ENCODE measurements at places on chromosomes 11 and 22.

DNA sequence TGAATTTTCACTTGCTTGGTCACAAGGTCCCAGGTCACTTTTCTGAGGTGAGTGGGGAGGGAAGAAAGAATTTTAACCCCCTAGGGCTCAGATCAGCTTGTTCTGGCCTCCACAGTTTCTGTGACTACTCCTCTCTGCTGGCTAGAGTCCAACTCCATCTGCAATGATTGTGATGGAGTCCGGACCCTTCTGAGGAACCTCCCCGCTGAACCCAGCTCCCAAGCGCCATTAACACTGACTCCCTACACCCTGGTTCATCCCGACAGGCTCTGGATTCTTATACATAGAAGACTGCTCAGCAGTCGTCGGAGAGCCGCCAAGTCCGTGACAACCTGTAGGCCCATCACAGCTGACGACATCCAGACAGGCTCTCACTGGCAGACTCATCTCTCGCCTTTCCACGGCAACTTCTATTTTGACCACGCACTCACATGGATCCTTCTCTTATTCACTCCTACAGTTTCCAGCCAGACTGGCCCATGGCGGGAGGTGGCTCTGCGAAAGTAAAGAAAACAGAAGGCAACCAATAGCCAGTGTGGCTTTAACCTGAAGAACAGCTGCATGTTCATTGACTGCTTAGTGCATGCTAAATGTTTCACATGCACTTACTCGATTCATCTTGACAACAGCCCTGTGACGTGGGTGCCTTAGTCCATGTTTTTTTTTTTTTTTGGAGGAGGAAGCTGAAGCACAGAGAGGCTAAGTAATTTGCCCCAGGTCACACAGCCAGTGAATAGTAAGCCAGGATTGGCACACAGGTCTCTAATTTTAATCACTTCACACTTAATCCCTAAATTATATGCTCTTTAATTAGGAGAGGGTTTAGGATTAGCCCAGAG is 68.0 kb upstream of the PRDM11 start:
- no peak for DNase-seq

DNA sequence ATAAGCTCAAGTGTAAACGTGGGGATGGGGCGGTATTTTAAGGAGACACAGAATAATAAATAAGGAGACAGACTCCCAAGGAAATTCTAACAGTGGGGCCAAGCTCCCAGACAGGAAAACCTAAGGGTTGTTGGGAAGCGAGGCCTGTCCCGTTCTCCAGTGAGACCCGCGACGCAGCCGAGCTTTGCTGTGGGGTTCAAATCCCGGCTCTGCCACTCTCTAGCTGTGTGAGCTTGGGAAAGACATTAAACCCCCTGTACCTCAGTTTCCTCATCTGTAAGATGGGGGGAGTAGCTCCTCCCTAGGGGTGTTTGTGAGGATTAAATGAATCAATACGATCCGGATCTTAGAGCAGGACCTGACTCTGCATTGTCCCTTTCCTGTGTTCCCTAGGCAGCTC is 106.8 kb downstream of the TRIM29 start:
- no peak for DNase-seq

- no peak for DNase-seq
Observed at GRCh38 chr11:11816511-11817314, 25.1 kb upstream of the USP47 start.

DNA sequence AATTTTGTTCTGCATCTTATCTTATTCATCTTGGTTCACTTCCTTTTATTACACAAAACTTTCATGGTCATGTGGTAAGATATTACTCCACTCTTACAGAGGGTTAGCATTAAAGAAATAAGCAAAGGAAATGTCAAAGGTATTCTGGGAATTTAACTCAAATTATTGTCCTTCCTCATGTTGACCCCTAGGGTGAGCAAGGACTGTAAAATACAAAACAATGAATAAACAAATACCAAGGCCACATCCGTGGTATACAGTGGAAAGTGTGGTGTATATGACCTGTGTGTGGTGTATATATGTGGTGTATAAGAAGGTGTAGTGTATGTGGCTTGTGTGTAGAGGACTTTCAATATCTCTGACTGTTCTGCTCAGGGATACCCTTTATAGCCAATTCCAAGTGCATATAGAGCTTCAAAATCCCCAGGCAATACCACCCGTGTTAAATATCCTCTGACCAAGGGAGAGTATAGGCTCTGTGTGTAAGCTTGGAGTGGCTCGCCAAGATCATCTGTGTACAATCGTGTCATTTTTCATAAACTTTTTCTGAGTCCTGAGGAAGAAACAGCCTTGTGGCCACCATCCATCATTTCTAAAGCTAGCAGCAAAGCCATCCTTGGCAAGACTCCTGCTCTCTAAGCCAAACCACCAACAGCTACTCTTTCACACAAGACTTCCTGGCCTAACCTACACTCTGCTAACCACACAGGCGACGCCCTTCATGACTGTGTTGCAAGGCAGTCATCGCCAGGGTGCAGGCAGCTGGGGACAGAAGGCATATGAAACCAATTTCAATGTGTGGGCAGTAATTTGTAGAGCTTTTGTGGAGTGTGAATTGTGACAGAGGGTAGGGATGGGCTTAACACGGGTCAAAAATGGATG is 548.0 kb downstream of the ETS1 start:
- peak; percentile 82 for DNase-seq

DNA sequence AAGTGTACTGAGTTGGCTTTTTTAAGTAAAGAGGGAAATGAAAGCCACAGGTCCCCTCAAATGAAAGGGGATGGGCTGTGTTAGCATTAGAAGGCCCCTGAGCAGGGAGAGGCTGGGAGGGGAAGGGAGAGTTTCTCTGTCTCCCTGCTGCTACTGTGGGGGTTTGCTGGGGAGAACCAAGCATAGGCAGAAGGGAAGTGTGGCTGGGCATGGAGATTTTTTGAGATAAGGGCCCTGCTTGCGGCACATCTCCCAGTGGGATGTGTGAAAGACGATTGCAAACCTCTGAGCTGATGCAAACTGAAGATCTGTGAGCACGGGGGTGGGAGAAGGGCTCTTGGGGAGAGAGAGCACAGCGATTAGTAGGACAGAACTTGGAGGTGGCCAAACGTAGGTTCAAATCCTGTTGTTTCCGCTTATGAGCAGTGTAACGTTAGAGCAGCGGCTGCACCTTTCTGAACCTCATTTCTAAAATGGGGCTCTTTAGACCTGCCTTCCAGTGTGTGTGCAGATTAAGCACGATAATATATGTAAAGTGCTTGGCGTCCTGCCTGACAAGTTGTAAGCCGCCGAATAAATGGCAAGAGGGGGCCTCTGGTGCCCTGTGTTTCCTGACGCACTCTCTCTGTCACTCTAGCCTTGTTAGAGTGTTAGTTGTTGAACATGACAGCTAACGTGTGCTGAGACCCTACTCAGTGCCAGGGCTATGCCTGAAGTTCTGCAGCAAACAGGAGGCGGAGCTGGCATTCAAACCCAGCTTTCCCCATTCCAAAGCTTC is 122.3 kb downstream of the GRIK4 start:
- DNase-seq, result no peak

DNA sequence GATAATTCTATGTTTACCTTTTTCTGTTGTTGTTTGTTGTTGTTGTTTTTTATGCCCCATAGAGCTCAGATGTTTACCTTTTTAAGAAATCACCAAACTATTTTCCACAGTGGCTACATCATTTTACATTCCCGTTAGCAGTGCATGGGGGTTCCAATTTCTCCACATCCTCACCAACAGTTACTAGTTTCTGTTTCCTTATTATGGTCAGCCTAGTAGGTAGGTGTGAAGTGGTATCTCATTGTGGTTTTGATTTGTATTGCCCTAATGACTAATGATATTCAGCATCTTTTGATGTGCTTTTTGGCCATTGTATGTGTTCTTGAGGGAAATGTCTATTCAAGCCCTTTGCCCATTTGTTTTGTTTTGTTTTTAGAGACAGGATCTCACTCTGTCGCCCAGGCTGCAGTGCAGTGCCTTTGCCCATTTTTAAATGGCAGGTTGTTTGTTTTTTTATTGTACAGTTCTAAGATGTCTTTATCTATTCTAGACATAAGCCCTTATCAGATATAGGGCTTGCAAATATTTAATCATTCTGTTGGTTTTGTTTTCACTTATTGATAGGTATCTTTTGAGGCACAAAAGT is 27.5 kb downstream of the CHEK2 start:
- DNase-seq, result no peak

DNA sequence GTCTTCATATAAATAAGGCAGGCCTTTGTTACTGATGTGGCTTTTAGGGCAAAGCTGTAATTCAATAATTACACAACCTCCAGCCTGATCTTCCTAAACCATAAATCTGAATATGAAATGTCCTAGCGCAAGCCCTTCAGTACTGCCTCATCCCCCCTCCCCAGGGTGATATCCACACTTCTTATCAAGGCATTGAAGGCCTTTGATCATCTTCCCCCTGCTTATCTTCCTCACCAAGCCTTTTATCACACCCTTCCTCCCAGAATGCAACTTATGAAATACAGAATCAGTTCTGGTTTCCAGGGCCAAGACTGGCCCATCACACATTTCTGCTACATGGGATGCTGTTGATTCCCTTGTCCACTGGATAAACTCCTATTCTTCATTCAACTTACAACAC is 12.1 kb downstream of the SPON1 start:
- no peak for DNase-seq

GRCh38 chr11:63889344-63889743 is 27.6 kb downstream of the RCOR2 start:
- DNase-seq, result no peak

- DNase-seq, result no peak
Observed at GRCh38 chr11:64765851-64766665, 6.3 kb upstream of the PYGM start.

DNA sequence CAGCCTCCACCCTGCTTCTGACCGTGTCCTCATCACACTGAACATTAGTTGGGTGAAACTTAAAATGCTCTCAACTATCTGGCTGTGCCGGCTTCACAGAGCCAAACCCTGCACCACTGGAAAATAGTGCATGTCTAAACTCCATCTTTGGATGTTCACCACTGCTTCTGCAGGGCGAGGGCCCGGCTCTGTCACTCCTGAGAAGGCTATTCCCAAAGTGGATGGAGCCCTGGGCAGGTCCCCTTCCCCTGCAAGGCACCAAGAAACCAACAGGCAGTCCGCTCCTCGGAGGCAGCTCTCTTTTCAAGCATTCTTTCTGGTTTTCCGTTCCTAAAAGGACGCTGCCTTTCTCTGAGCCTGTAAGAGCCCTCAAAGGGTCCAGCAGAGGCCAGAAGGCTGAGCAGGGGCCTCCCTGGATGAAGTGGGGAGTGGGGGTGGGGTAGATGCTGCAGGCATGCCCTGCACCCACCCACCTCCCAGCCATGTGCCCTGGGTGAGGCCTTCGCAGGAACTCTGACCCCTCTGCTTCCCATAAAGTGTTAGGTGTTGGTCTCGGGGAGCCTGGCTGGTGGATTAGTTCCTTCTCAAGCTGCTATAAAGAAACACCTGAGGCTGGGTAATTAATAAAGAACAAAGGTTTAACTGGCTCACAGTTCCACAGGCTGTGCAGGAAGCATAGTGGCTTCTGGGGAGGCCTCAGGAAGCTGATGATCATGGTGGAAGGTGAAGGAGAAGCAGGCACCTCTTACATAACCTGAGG is 23.3 kb downstream of the LINC01488 start:
- no peak for DNase-seq

- DNase-seq, result no peak
Observed at GRCh38 chr11:14858404-14858803, 33.6 kb downstream of the CYP2R1 start.

GRCh38 chr22:29907753-29908515 is 25.0 kb downstream of the MTMR3 start:
- DNase-seq, result no peak

GRCh38 chr11:119236891-119237290 is 30.8 kb downstream of the CBL start:
- DNase-seq, result no peak

DNA sequence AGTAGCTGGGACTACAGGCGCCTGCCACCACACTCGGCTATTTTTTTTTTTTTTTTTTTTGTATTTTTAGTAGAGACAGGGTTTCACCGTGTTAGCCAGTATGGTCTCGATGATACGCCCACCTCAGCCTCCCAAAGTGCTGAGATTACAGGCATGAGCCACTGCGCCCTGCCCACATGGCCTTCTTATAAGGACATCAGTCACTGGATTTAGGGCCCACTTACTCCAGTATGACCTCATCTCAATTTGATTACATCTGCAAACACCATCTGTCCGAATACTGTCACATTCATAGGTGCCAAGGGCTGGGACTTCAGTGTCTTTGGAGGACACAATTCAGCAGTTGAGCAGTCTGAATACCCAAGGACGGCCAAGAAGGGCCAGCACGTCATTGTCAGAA is 8.2 kb upstream of the PRR5 start:
- DNase-seq, result no peak

DNA sequence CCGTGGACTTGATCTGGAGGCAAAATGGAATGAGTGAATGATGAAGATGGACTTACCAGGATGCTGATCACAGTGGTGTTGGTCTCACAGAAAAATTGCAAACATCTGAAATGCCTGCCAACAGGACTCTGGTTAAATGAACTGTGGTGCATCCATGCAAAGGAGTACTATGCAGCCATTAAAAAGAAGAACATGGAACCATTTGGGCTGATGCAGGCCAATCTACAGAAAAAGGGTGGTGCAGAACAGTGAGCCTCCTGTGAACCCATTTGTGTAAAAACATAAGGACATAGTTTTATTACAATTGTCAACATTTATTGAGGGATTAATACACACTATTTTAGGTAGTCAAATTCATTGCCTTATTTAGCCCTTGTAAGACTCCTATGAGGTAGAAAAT is 111.9 kb downstream of the MN1 start:
- DNase-seq, result no peak

- no peak for DNase-seq
Observed at GRCh38 chr11:96113193-96113681, 189.3 kb upstream of the MTMR2 start.

GRCh38 chr11:19843079-19843478 is 130.4 kb downstream of the NAV2 start:
- DNase-seq, result no peak

- peak; percentile 35 for DNase-seq
Observed at GRCh38 chr11:120168960-120169681, 31.2 kb upstream of the TRIM29 start.

- DNase-seq, result no peak
Observed at GRCh38 chr11:128620309-128621100, 33.1 kb upstream of the ETS1 start.

DNA sequence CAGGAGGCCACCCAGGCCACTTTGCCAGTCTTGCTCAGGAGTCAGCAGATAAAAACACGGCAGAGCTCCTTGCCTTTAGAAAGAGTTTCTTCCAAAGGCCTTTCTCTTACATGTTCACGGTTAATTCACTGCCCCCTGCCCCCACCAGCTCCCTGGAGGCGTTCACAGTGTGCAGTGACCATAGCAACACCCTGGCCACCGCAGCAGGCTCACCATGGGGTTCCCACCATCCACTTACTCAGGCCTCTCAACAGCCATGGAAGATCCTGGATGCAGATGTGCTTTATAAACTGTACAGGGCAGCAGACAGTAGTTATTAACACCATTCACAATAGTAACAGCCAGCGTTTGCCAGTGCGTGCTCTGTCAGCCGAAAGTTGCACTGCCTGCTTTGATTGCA is 10.6 kb upstream of the MYO7A start:
- DNase-seq, result no peak

Measured in CD4-positive, alpha-beta T cell treated with Interleukin-4 for 1 hour (primary cell).